ENCODE measurements at places on chromosomes 13 and 19.

- peak; percentile 71 for DNase-seq
Measured at GRCh38 chr13:105991622-105992277, 543.7 kb downstream of the EFNB2 start.

DNA sequence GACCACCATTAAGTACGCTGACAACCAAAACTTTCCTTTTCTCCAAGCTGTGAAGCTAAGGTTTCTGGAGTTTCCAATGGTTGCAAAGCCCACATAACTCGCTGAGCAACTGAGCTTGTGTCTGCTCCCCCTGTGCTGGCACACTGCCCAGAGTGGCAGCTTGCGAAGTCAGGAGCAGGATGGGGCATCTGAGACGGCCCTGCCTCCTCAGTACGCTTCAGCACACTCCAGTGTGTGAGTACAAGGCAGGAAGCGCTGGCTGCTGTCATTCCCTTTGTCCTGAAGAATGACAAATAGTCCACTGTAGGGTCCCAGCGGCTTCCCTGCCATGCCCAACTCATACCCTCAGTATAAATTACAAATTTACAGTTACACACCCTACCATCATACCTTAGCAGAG, 51.5 kb downstream of the SKA3 start:
- DNase-seq = peak; percentile 40

- no peak for DNase-seq
Measured at GRCh38 chr19:5480427-5480836, 25.2 kb downstream of the ZNRF4 start.

DNA sequence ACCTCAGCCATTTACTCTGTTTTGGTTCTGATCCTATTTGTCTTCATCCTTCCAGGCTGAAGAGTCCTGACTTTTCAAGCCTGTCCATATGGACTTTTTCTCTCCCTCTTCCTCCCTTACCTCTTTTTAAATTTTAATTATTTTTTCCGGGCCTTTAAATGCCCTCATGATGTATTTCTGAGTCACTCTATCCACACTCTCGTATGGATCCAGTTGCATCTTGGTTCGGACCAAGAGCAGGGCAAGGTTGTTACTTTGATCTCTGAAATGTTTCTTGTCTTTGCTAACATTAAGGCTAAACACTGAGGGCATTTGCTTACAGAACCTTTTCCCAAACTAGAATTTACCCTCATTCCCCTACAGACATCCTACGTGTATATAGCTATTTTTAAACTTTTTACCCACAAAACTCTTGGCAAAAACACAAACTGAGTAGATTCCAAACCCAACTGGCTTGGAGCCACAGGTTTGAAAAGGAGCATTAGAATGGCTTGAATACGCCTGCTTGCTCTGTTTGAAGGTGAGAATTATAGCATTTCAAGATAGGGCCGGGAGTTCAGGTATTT, 47.4 kb upstream of the SERPINE3 start:
- DNase-seq = peak; percentile 6

DNA sequence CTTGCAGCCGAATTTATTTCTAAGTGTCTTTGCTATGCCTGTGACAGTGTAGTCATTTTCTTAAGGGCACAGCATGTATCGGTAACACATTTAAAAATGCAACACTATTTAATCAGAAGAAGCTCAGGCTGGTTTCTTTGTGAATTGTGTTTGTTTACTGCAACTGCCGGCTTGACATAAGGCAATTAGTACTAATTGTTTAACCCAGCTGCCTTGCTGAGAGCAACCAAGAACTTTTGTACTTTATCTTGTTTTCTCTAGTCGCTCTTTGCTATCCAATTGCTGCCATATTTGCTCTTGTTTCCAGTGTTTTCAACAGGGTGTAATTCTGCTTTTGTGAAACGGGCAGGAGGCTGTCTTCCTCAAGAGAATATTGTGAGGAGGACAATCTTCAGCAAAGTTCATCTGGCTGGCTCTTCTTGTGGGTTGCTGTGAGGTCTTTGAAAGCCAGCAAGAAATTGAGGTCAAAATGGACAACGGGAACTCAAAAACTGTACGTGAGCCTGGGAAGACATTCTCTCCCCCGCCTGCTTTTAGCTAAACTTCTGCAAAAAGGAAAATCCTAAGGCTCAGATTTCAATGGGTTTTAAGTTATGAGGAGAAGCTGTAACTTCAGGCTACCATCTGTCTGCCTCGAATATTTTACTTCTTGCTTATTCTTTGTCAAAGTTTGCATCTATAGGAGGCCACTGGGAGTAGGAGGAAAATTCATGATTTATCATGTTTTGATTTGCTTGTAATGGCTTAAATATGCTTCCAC, 75.8 kb upstream of the TSHZ3 start:
- no peak for DNase-seq

- DNase-seq = no peak
Measured at GRCh38 chr13:71814806-71815360, 52.1 kb downstream of the DACH1 start.

DNA sequence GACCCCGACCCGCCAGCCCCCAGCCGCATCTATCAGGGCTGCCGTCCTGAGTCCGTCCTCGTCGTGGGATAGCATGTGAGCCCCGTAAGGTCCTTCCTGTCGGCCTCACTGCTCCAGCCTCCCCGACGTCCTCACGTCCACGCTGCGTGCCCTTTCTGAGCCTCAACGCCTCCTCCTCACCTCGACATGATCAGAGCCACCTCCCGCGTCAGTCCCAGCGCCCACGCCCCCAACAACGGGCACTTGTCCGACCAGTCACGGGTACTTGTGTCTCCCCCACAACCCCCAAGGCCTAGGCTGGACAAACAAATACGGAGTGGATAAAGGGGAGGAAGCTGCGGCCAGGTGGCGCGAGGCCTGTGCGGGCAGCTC, 665 bp downstream of the ZNF497 start:
- peak; percentile 41 for DNase-seq

Measured in lower leg skin (tissue), 4 donors.